H9 (cell line): ENCODE measurements at places on chromosomes 12 and 14.
A peak's percentile ranks its signal among the peaks of the same experiment; 100 is the strongest.

GRCh38 chr14:23164250-23164649 lies 19.2 kb downstream of the SLC7A8 start:
- DNase-seq: no peak

- no peak for DNase-seq
Measured at GRCh38 chr12:15056218-15056617, 83.4 kb downstream of the PDE6H start.

DNA sequence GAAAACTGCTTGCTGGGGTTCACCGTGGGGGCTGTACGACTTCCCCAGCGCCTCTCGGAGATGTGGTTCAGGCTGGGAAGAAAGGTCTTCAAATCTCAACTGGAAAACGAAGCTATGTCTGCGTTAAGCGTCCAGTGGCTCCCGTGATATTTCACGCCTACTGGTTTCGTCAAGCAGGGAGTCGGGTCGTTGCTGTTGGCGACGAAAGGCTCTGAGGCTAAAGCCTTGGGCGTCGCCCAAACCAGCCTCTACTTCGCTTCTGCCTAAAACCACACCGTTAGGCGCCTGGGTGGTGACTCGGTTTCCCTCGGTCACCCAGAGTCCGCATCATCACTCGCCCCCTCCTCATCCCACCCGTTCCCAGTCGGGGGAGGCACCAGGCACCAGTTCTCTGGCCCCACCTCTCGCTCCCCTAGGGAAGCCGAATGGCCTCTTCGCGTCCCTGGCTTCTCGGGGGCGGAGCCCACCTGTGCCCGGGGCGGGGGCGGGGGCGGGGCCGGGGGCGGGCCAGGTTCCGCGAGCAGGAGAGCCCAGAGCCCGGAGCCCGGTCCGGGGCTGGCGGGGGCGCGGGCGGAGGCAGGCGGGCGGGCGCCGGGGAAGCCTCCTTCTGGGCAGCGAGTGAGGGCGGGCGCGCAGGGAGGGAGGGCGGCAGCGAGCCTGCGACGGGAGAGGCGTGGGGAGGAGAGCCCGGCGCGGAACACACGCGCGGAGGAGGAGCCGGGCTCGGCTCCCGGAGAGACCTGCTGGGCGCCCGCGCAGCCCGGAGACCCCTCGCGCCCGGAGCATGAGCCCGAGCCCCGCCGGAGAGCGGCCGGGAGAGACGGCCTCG lies at the start of gene B4GALNT3:
B4GALNT3 (plus strand) TSS at position 510 of the 829 bp plus-strand sequence. CDS start 438 bp downstream, outside the sequence.
- DNase-seq: peak; percentile 92

DNA sequence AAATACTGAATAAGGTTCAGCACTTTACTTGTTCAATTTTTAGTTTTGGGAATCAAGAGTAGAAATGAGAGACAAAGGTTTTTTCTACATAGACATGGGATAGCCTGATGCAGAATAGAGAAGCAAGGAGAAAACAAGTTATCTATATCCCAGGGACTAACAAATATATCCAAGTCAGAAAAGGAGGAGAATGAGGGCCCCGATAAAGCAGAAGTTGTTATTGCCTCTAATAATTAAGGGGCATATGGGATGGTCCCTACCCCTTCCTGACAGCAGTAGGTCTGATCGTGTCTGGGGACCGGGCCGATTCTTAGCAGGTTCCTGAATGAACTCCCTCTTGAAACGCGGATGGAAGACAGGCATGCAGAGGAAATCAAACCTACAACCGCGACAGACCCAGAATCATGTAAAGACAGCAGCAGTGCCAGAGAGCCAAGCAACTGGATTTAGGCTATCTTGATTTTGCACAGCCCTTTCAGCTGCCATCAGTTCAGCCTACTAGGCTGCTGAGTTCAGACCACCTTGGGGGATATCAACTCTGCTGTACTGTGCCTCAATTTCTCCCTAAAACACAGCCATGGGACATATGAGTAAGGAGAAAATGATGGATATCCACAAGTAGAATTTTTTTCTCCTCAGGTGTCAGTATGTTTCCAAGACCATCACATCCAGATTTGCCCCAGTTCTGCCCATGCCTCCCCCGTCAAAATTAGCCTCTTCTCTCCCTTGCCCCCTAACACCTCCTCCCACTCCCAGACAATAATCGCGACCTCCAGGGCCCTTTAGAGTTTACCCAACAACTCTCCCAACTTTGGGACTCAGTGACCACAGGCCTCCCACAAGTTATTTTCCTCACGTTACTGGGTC lies 706 bp downstream of the PRMT5 start:
- DNase-seq: no peak
